ENCODE measurements at places on chromosomes 3 and 15.

GRCh38 chr3:117253636-117254035 lies 544.1 kb downstream of the TUSC7 start:
- H3K4me1 ChIP-seq = no peaks in the 10 kb centered on the region
- H3K27ac ChIP-seq = no peak overlapping the region
- no peak overlapping the region for H3K4me3 ChIP-seq
- no peak for DNase-seq

- no peaks in the 10 kb centered on the region for H3K4me1 ChIP-seq
- no peaks in the 10 kb centered on the region for H3K27me3 ChIP-seq
- DNase-seq = no peak
- no peak overlapping the region for H3K27ac ChIP-seq
- no peaks in the 10 kb centered on the region for H3K36me3 ChIP-seq
Observed at GRCh38 chr3:78754066-78754743, 1013.6 kb downstream of the ROBO1 start.

- H3K36me3 ChIP-seq = no peaks in the 10 kb centered on the region
- H3K27ac ChIP-seq = no peak overlapping the region
- no peak for DNase-seq
- no peaks in the 10 kb centered on the region for H3K27me3 ChIP-seq
- H3K4me3 ChIP-seq = no peak overlapping the region
Observed at GRCh38 chr3:117439812-117440211, 730.2 kb downstream of the TUSC7 start.

- H3K36me3 ChIP-seq = no peaks in the 10 kb centered on the region
- H3K27me3 ChIP-seq = no peaks in the 10 kb centered on the region
- H3K4me3 ChIP-seq = no peak overlapping the region
- peaks cover 10% of the 10 kb centered on the region for H3K4me1 ChIP-seq
- H3K27ac ChIP-seq = no peak overlapping the region
- no peak for DNase-seq
Observed at GRCh38 chr3:47097864-47098263, 66.0 kb downstream of the SETD2 start.

Measured in hepatocyte (in vitro differentiated cells).